ENCODE measurements at places on chromosomes 13 and 19. TPM values are rescaled to one million over a fixed set of nuclear protein-coding genes. Genes with fewer than 3 reads are reported as not detected.

DNA sequence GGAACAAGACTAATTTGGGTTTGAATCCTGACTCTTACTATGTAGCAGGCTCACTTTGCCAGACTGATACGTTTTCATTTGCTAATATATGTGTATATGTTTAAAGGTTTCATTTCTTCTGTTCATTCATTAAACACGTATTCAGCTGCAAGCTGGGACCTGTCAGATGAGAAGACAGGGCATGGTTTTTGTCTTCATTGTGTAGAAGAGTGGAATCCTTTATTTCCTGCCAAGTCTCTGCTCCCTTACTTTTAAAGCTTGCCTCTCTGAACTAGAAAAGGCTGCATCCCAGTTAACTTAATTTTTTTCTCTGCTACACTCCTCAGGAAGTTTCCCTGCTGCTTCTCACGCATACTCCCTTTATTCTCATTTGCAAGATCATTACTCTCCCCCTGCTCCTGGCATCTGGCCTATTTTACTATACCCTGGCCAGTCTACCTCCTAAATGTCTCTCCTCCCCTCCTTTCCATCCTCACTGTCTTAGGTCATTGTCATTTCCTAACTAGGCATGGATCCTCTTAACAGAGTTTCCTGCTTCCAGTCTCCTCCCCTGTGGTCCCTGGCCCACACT is 141.0 kb upstream of the TMTC4 start:
- no peak for DNase-seq
- H3K4me3 ChIP-seq, result no peak overlapping the region
- H3K27ac ChIP-seq, result no peak overlapping the region
- H3K4me1 ChIP-seq, result no peaks in the 10 kb centered on the region
- H3K36me3 ChIP-seq, result no peaks in the 10 kb centered on the region
- H3K27me3 ChIP-seq, result no peaks in the 10 kb centered on the region

DNA sequence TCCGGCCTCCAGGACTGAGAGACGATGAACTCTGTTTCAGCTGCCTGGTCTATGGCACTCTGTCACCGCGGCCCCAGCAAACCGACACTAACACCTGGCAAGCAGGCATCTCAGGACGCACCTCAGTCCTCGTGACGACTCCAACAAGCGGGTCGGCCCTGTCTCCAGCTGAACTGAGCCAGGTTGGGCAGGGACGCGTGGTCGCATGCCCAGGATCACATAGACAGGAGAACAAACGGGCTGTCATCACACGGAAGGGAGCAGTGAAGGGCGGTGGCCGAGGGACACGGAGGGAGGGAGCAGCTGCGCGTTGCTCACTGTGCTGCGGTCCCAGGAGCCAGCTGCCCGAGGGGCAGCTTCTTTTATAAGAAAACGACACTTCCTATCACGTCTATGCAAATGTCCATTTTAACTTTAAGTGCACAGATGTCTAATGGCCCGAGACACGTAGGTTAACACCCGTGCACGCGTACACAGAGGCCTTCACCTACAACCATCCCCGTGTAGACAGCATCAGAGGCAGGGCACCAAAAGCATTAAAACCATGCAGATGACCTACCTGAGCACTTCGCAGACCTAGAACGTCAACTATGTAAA is 8.9 kb downstream of the SGTA start:
- no peaks in the 10 kb centered on the region for H3K27me3 ChIP-seq
- no peak overlapping the region for H3K4me3 ChIP-seq
- no peaks in the 10 kb centered on the region for H3K36me3 ChIP-seq
- no peak for DNase-seq

DNA sequence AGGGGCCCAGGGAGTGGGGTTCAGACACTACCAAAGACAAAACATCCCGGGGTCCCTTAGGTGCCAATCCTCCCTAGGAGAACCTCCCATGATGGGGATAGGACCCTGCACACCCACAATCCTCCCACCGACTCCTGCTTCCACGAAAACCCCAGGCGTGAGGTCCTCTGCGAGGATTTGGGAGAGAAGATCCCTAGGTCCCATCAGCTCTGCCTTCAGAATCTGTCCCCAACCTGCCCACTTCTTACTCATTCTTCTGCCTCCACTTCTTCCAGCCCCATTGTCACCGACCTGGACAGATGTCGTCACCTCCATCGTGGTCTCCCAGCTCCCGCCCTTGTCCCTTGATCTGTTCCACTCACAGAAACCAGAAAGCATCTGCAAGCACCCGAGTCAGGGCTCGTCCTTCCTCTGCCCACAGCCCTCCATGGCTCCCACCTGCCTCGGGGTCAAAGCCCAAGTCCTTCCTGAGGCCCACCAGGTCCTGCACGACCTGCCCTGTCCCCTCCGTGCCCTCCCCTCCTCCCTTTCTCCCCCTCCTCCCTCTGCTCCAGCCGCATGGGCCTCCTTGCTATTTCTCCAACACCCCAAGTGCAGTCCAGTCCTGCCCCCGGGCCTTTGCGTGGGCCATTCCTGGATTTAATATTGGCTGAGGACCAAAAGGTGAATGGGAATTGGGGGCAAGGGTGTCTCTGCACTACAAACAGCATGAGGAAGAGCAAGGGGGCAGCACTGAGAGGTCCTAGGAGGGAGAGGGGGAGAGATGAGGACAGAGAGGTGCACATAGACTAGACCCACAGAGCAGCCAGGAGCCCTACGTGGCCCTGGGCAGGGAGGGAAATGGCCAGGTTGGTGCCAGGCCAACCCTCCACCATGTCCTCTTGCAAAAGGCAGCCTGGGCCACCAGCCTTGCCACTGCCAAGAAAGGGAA is 51.3 kb downstream of the PTPRS start:
- DNase-seq, result no peak
- H3K27me3 ChIP-seq, result peaks cover 5% of the 10 kb centered on the region
- no peaks in the 10 kb centered on the region for H3K36me3 ChIP-seq
- no peak overlapping the region for H3K27ac ChIP-seq

DNA sequence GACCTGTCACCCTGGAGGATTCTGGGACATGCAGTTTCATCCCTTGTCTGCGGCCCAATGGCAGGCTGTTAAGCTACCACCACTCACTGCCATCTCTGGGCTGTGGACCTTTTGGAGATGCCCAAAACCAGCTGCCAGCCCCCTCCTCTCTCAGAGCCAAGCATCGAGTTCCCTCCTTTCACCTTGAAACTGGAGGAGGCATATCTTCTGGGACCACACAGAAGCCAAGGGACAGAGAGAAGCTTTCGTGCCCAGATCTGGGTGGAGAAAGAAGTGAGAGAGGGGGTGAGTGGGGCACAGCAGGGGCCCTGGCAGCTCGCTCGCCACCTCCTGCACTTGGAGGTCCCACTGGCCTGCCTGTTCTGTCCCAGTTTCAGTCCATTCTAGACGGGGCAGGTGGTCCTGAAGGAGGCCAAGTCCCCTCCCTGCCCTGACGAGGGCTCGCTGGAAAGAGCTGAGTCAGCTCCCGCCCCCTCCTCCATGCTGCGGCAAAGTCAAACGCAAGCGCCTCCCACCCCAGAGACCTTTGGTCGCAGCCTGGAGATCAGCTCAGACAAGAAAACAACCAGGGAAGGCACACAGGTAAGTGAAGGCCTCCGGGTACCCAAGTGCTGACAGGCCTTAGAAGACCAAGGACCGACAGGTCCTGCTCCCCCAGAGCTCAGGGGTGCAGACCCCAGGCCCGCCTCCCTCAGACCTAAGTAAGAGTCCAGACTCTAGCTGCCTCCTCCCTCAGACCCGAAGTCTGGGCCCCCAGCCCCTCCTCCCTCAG is 3.8 kb downstream of the BCAT2 start:
- no peaks in the 10 kb centered on the region for H3K27me3 ChIP-seq
- H3K27ac ChIP-seq, result no peak overlapping the region
- no peak overlapping the region for H3K4me3 ChIP-seq
- DNase-seq, result no peak
- peaks cover 6% of the 10 kb centered on the region for H3K4me1 ChIP-seq
- no peaks in the 10 kb centered on the region for H3K36me3 ChIP-seq

- no peak for DNase-seq
- H3K27me3 ChIP-seq, result no peaks in the 10 kb centered on the region
- H3K27ac ChIP-seq, result no peak overlapping the region
- peaks cover 97% of the 10 kb centered on the region for H3K36me3 ChIP-seq
These were observed 19.8 kb downstream of the IZUMO4 start for GRCh38 chr19:2116507-2116906.

Gene FBXO46
- total RNA-seq, result 16.5 TPM

GRCh38 chr19:2180881-2181632 is 17.3 kb downstream of the DOT1L start:
- H3K27me3 ChIP-seq, result no peaks in the 10 kb centered on the region
- H3K4me1 ChIP-seq, result peaks cover 22% of the 10 kb centered on the region

Gene HCN2
- total RNA-seq, result 0.52 TPM

DNA sequence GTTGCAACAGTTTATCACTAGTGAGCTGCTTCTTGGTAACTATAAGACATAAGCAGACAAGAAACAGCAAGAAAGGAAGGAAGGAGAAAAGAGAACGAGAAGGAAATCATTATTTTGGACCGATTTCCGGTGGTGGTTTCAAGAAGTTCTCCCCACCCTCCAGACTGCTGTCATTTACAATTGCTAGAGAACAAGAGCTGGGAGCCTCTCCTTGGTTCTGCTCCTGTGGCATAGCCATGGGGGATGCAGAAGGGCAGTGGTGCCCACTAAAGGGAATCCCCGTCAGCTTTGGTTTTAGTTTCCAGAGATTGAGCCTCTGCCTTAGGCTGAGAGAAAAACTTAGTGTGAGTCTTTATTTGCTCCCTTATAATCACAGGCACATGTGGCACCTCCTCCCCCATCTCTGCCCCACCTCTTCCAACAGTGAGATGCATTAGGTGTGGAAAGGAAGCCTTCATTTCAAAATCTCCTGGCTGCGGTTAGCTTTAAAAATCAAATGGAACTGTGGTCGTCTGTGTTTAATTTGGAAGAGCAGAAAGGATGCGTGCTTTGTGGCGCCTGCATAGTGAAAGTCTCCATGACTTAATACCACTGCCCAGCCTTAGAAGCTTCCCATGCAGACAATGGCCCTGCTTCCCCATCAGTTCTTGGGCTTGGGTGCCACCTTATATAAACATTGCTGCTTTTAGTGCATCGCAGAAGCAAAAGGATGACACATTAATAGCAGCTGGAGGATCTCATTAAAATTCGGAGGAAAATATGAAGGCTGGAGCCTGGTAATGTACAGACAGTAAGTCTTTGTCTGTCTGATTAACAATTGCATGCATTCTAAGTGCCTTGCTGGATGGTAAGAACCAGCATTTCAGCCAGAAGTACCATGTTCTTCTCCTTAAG is 25.0 kb downstream of the LRCH1 start:
- no peak overlapping the region for H3K27ac ChIP-seq
- no peak overlapping the region for H3K4me3 ChIP-seq
- no peaks in the 10 kb centered on the region for H3K27me3 ChIP-seq
- H3K36me3 ChIP-seq, result no peaks in the 10 kb centered on the region
- peaks cover 35% of the 10 kb centered on the region for H3K4me1 ChIP-seq

- H3K27me3 ChIP-seq, result no peaks in the 10 kb centered on the region
- H3K27ac ChIP-seq, result no peak overlapping the region
- H3K4me3 ChIP-seq, result no peak overlapping the region
- no peak for DNase-seq
- peaks cover 32% of the 10 kb centered on the region for H3K36me3 ChIP-seq
- H3K4me1 ChIP-seq, result no peaks in the 10 kb centered on the region
These were observed 76.8 kb downstream of the ESD start for GRCh38 chr13:46720189-46720588.

Gene ERICH4
- total RNA-seq, result not detected

GRCh38 chr19:4077007-4077374 is 10.3 kb upstream of the ZBTB7A start:
- H3K4me3 ChIP-seq, result no peak overlapping the region
- no peaks in the 10 kb centered on the region for H3K27me3 ChIP-seq
- peak overlapping the region; percentile 86 for H3K27ac ChIP-seq
- H3K36me3 ChIP-seq, result no peaks in the 10 kb centered on the region
- H3K4me1 ChIP-seq, result peaks cover 16% of the 10 kb centered on the region
- no peak for DNase-seq

GRCh38 chr13:50170447-50171037 is 155.3 kb downstream of the KCNRG start:
- no peak overlapping the region for H3K4me3 ChIP-seq
- no peak for DNase-seq
- no peaks in the 10 kb centered on the region for H3K27me3 ChIP-seq

DNA sequence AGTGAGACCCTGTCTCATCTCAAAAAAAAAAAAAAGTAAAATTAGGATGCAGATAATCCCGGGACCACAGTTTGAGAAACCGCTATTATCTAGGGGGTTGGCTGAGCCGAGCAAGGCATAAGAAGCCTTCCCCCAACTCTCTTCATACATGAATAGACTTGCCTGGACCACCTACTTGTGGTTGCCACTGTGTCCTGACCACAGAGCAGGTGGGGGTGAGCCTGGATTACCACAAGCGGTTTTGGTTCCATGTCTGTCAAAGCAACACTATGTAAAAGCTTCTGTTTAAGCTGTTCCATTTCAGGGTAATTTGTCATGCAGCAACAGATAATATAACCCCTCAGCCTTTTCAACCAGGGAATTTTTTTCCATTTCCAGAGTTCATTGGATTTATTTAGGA is 3.3 kb upstream of the NAPA start:
- H3K27ac ChIP-seq, result no peak overlapping the region
- H3K4me3 ChIP-seq, result no peak overlapping the region
- no peaks in the 10 kb centered on the region for H3K27me3 ChIP-seq

DNA sequence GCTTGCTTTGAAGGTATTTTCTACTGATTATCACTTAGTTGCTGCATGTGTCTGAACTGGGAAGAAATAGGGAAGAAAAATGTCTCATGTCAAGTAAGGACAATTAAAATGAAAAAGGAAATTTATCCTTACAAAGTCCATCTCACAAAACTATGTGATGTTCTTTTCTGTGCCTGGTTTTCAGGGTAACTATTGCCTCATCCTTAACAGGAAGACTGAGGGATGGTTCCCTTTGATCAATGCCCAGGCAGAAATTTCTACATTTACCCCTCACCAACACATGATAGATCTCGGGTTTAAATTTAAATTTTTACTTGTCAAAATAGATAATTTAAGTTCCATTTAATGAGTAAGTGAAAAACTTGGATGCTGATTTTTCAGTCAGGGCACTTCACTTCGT is 3.9 kb upstream of the FOXO1 start:
- no peak for DNase-seq
- no peaks in the 10 kb centered on the region for H3K4me1 ChIP-seq
- H3K36me3 ChIP-seq, result no peaks in the 10 kb centered on the region
- H3K27ac ChIP-seq, result no peak overlapping the region
- H3K4me3 ChIP-seq, result no peak overlapping the region
- no peaks in the 10 kb centered on the region for H3K27me3 ChIP-seq

DNA sequence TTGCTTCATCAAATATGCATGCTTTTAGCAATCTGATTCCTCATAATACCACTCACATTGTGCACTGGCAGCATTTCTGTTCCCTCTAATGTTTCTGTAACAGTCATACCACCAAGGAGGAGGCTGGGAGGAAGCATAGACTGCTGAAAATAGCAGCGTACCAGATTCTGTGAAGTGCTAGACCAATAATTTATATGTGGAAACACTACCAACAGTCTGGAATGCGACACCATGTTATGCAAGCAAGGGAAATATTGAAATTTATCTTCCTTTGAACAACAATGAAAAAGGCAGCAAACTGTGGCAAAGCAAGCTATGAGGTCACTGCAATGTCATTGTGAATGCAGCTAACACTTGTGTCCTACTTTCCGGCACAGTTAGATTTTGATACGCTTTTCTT is 1388.0 kb downstream of the EFNB2 start:
- H3K27me3 ChIP-seq, result no peaks in the 10 kb centered on the region
- no peaks in the 10 kb centered on the region for H3K36me3 ChIP-seq
- no peak for DNase-seq
- no peaks in the 10 kb centered on the region for H3K4me1 ChIP-seq
- H3K27ac ChIP-seq, result no peak overlapping the region
- no peak overlapping the region for H3K4me3 ChIP-seq

- peaks cover 24% of the 10 kb centered on the region for H3K27me3 ChIP-seq
- no peaks in the 10 kb centered on the region for H3K4me1 ChIP-seq
- H3K27ac ChIP-seq, result no peak overlapping the region
- no peak overlapping the region for H3K4me3 ChIP-seq
- DNase-seq, result no peak
These were observed 370.8 kb downstream of the ZNF536 start for GRCh38 chr19:30743011-30743410.
